ENCODE measurements at places on chromosomes 13 and 19.

- ATAC-seq: no peak
Observed at GRCh38 chr13:46022481-46022880, 30.1 kb downstream of the ZC3H13 start.

DNA sequence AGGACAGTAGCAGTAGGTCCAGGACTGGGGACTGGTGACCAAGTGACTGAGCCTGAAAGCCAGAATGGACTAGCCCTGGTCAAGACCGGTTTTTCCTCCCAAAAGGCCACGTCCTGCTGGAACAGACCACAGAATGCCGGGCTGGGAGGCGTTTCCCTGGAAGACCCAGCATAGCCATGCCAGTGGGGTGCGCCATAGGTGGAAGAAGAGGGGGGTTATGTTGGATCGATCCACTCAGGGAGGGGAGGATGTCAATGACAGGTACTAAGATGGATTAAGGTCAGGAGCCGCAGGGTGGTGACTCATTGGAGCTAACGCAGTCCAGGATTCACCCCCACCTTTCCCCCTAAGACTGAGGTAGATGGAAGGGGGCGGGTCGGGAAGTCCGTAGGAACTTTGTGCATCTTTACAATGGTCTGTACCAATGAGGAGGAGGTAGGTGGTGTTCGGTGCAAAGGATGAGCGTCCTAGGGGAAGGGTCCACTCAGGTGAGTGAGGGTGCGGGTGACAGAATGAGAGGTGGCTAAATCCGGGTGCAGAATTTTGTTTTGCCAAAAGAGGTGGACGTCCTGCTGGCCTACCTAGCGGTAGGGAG is 21.0 kb downstream of the VASP start:
- no peak for ATAC-seq

GRCh38 chr19:58315580-58315979 is 10.4 kb downstream of the ERVK3-1 start:
- no peak for ATAC-seq

- ATAC-seq: no peak
Observed at GRCh38 chr19:11382898-11383705, 1.0 kb downstream of the EPOR start.

GRCh38 chr19:40314656-40315055 is 29.5 kb upstream of the AKT2 start:
- no peak for ATAC-seq

- no peak for ATAC-seq
Observed at GRCh38 chr19:56597696-56598095, 2.6 kb downstream of the ZNF71 start.

Data from activated T-helper 17 cell treated with anti-CD3 and anti-CD28 coated beads, Interleukin-2, amount 50 U/mL, for 72 hours (primary cell).